ENCODE measurements at places on chromosomes 11 and 22. TPM values are rescaled to one million over a fixed set of nuclear protein-coding genes. Genes with fewer than 3 reads are reported as not detected.

GRCh38 chr11:12161137-12161536, 50.7 kb downstream of the MICAL2 start:
- no peak for DNase-seq
- no peaks in the 10 kb centered on the region for H3K27me3 ChIP-seq
- H3K4me3 ChIP-seq: no peak overlapping the region
- H3K36me3 ChIP-seq: no peaks in the 10 kb centered on the region

- H3K4me3 ChIP-seq: no peak overlapping the region
- no peaks in the 10 kb centered on the region for H3K27me3 ChIP-seq
- no peaks in the 10 kb centered on the region for H3K36me3 ChIP-seq
- no peak overlapping the region for H3K27ac ChIP-seq
Observed at GRCh38 chr22:49368221-49368975, 459.3 kb downstream of the BRD1 start.

GRCh38 chr11:73963861-73964260, 13.0 kb downstream of the DNAJB13 start:
- H3K4me3 ChIP-seq: no peak overlapping the region
- no peaks in the 10 kb centered on the region for H3K36me3 ChIP-seq
- H3K4me1 ChIP-seq: peaks cover 8% of the 10 kb centered on the region
- DNase-seq: no peak

DNA sequence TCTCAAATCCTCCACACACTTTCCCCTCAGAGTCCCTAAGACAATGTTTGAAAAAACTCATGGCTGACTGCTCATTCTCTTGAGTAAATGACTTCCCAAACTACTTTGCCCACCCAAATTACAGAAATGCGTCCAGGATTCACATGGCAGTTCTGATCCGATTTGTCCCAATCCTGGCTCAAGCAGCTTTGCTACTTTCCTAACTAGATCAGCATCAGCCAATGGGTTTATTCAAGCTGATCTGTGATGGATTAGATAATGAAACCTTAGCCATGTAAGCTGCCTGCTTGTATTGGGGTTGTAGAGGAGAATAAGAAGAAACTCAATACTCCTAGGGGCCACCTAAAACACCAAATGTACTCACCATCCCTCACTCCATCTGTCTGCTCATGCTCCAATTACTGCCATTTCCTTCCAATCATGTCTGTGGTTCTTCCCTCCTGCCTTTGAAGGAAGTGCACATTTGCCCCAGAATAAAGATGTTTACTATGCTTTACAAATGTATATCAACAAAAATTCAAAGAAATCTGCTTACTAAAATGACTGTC, 6.9 kb downstream of the RBFOX2 start:
- no peaks in the 10 kb centered on the region for H3K36me3 ChIP-seq
- DNase-seq: no peak
- no peak overlapping the region for H3K4me3 ChIP-seq
- H3K27me3 ChIP-seq: peaks cover 32% of the 10 kb centered on the region

- no peaks in the 10 kb centered on the region for H3K27me3 ChIP-seq
- H3K4me3 ChIP-seq: no peak overlapping the region
Observed at GRCh38 chr22:30268331-30268730, 1.7 kb upstream of the OSM start.

DNA sequence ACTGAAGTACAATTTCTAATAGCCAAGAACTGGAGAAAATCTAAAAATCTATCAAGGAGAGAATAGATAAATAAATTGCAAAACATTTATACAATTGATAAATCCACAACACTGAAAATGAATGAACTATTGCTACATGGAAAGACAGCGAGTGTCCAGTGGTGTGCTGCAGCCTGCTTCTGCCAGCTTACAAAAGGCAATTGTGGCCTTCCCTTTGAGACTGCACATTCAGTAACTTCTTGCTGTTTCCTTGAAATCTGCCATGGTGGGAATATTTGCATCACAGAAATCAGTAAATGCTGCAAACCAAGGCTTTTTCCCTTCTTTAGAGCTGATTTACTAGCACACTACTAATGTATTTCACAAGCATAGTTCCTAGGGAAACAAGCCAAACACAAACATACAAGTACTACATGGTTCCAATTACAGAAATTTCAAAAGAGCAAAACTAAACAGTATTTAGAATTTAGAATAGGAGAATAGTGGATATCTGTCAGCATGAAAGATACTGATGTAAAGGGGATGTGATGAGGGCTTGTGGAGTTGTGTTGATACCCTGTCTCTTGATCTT, 76.9 kb upstream of the TRIM77 start:
- DNase-seq: no peak
- H3K4me1 ChIP-seq: no peaks in the 10 kb centered on the region
- H3K4me3 ChIP-seq: no peak overlapping the region
- H3K36me3 ChIP-seq: no peaks in the 10 kb centered on the region
- H3K27me3 ChIP-seq: no peaks in the 10 kb centered on the region

GRCh38 chr11:86787656-86788055, 12.7 kb upstream of the PRSS23 start:
- H3K27me3 ChIP-seq: no peaks in the 10 kb centered on the region
- DNase-seq: no peak
- no peak overlapping the region for H3K27ac ChIP-seq
- no peak overlapping the region for H3K4me3 ChIP-seq
- H3K4me1 ChIP-seq: no peaks in the 10 kb centered on the region

- H3K36me3 ChIP-seq: no peaks in the 10 kb centered on the region
- no peak overlapping the region for H3K27ac ChIP-seq
- H3K4me3 ChIP-seq: no peak overlapping the region
- no peaks in the 10 kb centered on the region for H3K27me3 ChIP-seq
- DNase-seq: no peak
- H3K4me1 ChIP-seq: no peaks in the 10 kb centered on the region
Observed at GRCh38 chr11:70128435-70128906, 50.4 kb downstream of the ANO1 start.

DNA sequence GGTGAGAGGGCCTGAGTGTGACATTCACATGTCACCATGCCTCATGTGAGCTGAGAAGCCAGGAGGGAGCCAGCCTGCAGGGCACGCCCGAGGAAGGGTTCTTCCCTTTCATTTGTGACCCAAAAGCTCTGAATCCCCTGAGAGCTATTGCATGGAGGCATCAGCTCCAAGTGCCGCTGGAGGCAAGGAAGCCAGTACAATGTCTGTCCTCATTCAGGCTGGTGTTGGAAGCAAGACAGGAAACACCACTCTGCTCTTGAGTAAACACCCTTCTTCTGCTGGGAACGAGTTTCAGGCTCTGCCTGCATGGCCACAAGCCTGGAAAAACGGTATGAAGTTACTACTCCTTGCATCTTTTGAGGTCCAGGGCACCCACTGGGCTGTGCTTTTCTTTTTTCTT, 83.8 kb upstream of the LARGE1 start:
- no peak for DNase-seq
- H3K4me3 ChIP-seq: no peak overlapping the region
- no peaks in the 10 kb centered on the region for H3K36me3 ChIP-seq
- H3K4me1 ChIP-seq: no peaks in the 10 kb centered on the region

GRCh38 chr11:129417458-129417857, 41.8 kb downstream of the BARX2 start:
- H3K36me3 ChIP-seq: no peaks in the 10 kb centered on the region
- no peaks in the 10 kb centered on the region for H3K4me1 ChIP-seq
- no peak overlapping the region for H3K4me3 ChIP-seq
- no peak for DNase-seq

DNA sequence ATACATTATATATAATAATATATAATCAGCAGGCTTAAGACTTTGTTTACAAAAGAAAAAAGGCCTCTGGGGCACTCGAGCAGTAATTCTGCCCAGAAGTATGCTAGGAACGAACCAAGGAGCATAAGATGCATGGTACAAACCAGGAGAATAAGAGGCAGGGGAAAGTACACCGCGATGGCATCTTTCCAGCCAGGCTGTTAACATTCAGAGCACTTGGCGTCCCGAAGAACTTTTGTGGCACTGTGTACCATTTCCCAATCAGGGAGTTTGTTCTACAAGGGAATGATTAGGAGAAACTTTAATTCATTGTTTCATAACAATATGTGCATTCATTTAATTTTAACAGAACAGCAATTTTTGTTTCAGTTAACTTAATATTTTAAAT, 125.1 kb downstream of the WT1 start:
- no peak overlapping the region for H3K4me3 ChIP-seq
- H3K36me3 ChIP-seq: no peaks in the 10 kb centered on the region
- no peaks in the 10 kb centered on the region for H3K4me1 ChIP-seq
- H3K27ac ChIP-seq: no peak overlapping the region
- no peak for DNase-seq

DNA sequence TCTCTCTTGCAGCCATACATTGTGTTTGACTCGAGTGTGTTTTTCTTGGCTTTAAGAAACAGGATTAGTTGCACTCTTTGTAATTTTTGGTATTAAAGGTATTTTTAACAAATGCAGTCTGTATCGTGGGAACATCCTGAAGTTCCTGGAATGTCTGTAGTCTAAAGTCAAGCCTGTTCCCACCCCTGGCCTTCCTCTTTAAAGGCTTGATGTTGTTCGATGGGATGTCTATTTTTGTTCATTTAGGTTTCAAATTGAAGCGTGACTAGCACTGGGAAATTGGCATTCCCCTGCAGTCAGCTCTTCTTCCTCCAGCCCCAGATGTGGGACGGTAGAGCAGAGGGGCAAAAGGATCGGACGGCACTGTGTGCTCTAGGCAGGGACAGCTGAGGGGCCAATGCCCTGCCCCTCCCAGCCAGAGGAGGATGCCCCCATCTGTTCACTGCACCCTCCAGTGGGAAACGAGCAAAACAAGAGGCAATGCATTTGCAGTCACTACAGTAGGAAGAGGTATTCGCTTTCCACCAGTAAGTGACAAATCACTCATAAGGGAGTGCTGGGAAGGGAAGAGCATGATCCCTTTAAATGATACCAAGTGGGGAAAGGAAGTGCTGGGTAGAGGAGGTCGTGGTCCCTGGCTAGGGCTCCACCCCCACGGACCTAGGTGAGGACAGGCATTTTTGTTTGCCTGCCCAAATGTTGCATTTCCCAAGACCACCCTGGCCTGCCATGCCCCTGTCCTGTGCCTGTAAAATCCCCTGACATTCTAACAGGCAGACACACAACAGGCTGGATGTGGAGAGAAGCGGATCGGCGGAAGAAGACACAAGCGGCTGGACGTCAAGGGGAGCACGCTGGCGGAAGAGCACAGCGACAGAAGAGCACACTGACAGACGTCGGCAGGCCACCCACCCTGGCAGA, 47.4 kb upstream of the SEPTIN5 start:
- H3K4me3 ChIP-seq: no peak overlapping the region
- no peak for DNase-seq
- H3K27ac ChIP-seq: no peak overlapping the region
- H3K36me3 ChIP-seq: no peaks in the 10 kb centered on the region
- H3K4me1 ChIP-seq: no peaks in the 10 kb centered on the region

DNA sequence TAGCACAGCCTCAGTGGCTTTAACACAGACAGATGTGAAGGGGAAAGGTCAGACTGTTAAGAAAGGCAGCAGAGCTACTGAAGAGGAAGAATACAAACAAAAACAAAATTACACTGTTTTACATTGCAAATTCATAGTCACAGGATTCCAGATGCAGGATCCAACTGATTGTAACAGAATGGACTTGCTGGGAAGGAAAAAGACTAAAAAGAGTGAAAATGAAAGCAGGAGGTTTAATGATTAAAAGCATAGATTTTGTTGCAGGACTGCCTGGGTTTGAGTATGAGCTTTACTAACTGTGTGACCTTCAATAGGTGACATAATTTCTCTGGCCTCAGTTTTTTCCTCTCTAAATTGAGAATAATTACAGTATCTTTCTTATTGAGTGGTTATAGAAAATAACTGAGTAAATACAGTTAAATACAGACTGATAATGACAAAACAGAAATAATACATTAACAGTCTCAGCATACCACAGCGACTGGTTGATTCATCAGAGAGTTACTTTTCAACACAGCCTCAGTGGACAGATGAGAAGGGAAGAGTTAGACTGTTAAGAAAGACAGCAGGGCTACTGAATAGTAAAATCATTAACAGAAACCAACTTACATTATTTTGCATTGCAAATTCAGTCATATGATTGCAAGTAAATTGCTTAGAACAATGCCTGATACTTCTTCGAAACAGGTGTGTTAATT, 704.2 kb upstream of the TENM4 start:
- H3K27me3 ChIP-seq: no peaks in the 10 kb centered on the region
- H3K4me1 ChIP-seq: no peaks in the 10 kb centered on the region
- DNase-seq: no peak
- H3K27ac ChIP-seq: no peak overlapping the region
- H3K4me3 ChIP-seq: no peak overlapping the region
- no peaks in the 10 kb centered on the region for H3K36me3 ChIP-seq

GNG3 gene
- 8.0 TPM for polyA plus RNA-seq

RASGRP2 gene
- polyA plus RNA-seq: 1,139 TPM

PIH1D2 gene
- not detected for polyA plus RNA-seq

PGA5 gene
- polyA plus RNA-seq: not detected

C11orf87 gene
- polyA plus RNA-seq: not detected

SCN3B gene
- not detected for polyA plus RNA-seq

UCP3 gene
- polyA plus RNA-seq: 8.9 TPM

RAB39A gene
- polyA plus RNA-seq: 1.3 TPM

OR8G5 gene
- polyA plus RNA-seq: not detected

Data from B cell (primary cell).